ENCODE measurements at places on chromosomes 5 and 9. TPM values are rescaled to one million over a fixed set of nuclear protein-coding genes. Genes with fewer than 3 reads are reported as not detected.

The HK3 gene
- 0.16 TPM for total RNA-seq

The SLC36A2 gene
- total RNA-seq: not detected

The OTULIN gene
- 61.2 TPM for total RNA-seq

The NCS1 gene
- not detected for total RNA-seq

DNA sequence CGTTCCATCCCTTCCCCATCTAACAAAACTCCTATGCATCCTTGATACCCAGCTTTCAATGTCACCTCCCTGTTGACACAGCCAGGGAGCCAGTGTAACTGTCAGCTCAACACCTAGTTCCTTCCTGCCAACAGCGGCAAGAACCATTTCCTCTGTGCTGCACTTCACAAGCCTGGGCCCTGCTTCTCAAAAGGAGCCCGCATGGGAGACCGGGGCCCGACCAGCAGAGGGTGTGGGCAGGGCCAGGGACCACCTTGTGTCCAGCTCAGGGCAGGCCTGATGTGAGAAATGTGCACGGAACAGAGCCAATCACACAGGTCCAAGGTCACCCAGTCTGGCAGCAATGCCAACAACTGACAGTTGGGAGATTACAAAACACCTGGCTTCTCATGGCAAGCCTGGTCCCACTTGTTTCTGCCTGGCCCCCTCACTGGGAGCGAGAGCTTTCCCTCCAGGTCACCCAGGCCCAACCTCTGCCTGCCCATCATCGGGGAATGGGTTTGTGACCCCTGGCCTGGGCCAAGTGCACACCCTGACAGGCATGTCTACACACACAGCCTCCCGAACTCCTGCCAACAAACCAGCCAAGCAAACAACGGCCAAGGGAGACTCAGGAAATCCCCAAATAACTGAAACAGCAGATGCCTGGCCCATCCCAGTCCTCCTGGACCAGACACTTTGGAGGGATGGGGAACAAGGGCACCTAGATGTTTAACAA lies 3.1 kb downstream of the RNF44 start:
- DNase-seq: peak; percentile 47

- DNase-seq: no peak
These were observed 1.4 kb upstream of the CIZ1 start for GRCh38 chr9:128192601-128193371.

DNA sequence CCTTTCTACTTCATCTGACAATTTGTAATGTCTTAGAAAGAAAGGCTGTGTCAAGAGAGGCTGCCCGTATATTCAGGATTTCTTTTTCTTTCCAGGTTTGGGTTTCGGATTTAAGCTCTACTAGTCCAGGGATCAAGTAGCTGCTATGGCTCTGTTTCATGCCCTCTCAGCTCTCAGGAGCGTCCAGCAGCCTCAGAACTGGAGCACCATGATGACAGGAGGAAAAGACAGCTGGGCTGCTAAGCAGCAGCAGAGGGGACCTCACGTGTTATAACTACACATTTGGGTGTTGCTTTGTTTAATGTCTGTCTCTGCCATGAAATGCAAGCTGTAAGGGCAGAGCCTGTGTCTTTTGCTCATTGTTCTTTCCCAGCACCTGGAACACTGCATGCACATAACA lies 28.5 kb downstream of the TBC1D2 start:
- DNase-seq: no peak

- DNase-seq: no peak
These were observed 32.7 kb upstream of the ALDH1B1 start for GRCh38 chr9:38359689-38360385.

DNA sequence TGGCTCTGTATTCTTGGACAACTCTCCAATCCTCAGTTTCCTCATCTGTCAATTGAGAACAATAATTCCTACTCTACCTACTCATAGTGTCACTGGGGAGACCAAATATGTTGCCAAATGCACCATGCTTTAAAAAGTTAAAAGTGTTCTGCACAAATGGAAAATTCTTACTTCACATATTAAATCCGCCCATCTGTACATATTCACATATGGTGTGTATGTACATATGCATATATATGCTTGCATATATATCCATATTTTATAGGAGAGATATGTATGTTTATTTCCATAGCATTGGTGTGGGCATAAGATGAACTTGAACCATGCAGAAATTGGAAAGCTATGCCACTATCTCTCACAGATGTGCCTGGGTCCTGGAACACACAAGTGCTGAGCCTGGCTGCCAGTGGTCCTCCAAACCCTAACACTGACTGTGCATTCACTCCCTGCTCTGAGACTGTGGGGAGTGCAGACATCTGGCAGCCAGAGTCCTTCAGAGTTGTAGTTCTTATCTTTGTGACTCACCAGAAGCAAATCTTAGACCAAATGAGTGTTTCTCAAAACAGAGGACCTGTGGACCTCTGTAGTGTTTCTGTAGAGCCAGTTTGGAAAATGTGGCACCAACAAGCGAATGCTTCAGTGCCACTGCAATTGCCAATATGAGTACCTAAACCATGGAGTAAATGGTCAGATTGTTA lies 168.7 kb downstream of the GRIA1 start:
- DNase-seq: no peak

DNA sequence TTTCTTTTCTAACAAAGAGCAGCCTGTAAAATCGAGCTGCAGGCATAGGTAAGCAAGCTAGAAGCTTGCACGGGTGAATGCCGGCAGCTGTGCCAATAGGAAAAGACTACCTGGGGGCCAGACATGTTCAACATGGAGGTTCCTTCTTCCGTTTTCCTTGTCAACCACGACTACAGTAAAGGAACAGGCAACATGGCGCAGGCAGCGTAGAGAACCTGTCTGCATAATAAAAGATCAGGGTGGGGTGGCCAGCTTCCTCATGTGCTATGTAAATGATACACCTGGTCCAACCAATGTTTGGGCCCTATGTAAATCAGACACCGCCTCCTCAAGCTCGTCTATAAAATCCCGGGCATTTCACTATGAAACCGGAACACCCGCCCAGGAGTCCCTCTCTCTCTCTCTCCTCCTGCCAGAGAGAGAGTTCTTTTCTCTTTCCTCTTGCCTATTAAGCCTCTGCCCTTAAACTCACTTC lies 103.8 kb upstream of the LIFR start:
- no peak for DNase-seq

DNA sequence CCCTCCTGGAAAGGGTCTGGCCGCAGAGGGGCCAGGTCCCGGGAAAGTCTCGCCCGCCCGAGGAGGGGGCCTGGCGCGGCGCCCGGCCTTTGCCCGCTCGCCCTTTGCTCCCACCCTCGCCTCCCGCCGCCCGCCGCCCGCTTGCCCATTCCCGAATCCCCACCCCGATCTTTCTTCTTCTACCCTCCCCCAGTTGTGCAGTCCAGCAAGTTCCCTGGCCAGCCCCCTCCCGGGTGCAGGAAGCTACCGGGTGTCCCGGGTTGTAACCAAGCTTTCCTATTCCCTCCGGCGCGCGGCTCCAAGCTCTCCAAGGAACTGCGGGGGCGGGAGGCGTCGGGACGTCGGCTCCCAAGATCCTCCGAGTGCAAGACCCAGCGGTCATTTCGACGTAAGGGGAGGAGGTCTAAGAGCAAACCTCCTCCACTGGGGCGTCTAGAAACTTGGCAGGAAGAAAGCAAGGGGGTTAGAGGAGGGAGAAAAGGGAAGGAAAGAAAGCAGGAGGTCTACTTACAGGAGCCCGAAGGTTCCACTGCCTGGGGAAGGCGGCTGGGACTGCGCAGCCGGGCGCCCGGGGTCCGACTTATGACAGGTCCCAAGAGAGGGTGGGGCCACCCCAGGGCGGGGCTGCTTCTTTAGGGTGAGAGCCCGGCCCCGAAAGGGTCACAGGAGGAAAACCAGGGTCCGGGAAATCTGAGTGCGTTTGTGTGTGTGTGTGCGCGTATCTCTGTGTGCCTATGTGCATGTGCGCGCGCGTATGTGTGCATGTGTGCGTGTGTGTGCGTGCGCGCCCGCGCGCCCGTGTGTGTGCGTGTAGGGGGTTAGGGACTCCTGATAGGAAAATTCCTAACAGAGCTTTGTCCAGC lies at the start of gene PTGR1:
PTGR1 (minus strand) TSS at position 556 of the 863 bp plus-strand sequence. CDS start 2,225 bp downstream, outside the sequence.
- no peak for DNase-seq

GRCh38 chr9:136850866-136851775 lies 1.0 kb upstream of the MAMDC4 start:
- no peak for DNase-seq

GRCh38 chr9:132031467-132032237 lies 48.0 kb downstream of the MED27 start:
- DNase-seq: no peak

DNA sequence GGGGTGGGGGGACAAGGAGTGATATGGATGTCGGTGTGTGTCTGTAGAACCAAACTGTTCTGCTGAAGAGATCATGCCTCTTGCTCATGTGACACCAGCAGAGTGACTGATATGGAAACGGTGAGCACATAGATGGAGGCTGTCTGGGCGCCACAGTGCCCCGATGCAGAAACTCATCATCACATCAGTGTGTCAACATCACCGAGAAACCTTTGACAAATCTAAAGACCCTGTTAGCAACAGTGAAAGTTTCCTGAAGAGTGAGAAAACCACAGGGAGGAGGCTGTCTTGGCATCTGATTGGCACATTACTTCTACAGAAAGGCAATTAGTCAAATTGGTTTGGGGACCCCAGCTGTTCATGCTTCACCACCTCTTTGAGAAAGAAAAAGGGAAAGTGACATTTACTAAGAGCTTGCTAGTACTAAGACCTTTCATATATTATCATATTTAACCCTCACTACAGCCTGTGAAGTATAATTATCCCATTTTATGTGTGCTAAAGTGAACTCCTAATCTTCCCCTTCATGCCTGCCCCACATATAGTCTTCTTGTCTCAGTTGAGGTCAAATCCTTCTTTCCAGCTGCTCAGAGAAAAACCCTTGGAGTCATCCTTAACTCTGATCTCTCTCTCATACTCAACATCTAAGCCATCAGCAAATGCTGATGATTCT lies 25.6 kb downstream of the CSF2 start:
- no peak for DNase-seq

DNA sequence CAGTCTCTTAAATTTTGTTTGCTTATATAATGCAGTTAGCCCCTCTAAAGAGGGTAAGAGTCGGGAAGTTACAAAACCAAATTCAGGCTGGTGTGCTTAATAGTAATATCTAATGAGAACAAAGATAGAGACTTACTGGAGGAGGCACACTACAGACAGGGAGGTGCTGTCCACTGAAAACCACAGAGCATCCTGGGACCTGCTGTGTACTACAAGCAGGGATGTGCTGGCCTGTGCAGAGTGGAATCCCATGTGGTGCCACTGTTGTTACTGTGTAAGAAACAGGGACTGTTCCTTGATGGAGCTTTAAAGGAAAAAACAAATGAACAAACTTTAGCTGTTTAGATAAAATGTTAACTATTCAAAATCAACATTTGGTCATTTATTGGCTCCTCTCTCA lies 42.4 kb downstream of the RNF38 start:
- DNase-seq: no peak

GRCh38 chr5:29114331-29114768 lies 2076.0 kb upstream of the CDH9 start:
- no peak for DNase-seq

DNA sequence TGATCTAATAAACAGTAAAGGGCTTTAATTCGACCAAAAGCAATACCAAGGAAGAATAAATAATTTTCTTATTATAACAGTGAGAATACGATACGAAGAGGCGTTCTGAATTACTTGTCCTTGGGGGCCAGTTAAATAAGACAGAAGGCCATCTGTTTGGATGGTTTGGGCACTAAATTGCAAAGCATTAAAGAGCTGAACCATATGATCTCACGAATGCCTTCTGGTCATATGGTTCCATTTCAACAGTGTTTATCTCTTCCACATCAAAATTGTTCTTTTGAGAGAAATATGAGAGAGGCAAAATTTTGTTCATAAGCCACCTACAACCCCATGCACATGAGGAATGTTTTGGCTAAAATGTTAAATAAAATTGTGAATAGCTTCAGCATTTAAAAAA lies 605.4 kb downstream of the PTPRD start:
- DNase-seq: no peak

DNA sequence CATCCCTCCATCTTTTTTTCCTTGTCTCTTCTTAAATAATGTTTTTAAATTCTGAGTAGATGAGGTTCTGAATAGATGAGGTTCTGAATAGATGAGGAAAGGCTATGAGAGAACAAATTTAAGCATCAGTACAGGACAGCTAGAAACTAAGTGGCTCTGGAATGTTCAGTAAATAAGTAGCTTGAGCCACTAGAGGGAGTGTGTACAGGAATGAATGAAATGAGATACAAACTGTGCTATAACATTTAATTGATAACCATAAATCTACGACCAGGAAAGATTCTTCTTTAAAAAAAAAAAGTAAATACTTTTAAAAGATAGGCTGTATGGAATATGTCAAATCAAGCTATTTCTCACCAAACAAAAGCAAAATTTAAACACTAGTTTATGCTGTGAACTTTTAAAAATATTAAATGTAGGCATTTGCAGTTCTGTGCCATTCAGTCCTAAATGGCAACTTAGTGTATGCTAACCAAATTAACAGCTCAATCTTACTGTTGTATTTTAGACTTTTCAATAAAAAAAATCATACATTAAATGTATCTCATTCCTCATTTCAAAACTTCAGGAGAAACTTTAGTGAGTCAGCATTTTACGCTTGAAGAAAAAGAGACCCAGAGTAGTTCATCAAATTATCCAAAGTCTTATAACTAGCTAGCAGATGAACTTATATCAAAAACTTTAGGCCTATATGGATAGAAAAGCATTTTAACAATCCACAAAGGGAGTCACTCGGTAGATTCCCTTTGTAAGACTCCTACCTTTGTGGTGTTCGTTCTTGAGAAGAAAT lies 70.4 kb upstream of the SNX2 start:
- no peak for DNase-seq

DNA sequence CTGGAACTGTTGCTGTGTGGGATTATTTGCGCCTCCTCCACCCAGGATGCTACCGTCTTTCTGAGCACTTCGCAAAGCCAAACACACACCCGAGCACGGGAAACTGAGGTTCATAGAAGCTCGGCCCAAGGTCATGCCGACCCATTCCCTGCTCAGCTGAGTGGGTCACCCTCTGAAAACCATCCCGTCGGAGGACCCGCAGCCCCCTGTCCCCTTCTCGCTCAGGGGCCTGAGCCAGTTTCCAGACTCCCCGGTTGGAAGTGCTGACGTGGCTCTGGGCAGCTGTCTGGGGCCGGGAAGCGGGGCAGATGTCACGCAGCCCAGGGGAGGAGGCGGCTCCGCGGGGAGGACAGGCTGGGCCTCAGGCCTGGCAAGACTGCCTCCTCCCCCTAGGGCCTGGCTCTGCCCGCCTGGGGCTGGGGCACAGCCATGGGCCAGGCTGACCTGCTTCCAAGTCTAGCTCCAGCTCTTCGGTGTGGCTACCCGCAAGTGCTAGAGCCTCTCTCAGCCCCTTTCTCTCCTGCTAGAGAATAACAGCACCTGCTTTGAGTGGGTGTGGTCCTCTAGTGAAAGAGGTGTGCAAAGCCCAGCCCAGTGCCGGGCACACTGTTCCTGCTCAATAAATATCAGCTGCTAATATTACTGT lies 9.9 kb upstream of the CXXC5 start:
- no peak for DNase-seq

DNA sequence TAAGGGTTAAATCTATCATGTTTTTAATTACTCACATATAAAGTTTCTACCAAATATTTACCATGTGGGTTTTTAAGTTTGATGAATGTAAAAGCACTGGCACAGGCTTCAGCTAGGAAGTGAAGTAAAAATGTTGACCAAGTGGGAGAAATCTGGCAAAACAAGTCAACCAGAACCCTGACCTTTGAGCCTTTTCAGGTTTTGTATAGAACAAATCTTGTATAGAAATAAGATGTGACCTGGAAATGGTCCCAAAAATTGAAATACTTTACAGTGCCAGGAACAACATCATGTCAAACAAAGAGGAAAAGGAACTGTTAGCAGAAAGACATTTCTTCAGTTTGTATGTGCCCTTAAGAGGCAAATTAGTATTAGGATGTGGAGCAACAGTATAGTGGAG lies 137.6 kb downstream of the CCDC192 start:
- DNase-seq: no peak

Measured in T-cell (primary cell).